ENCODE measurements at places on chromosomes 12 and 14. TPM values are rescaled to one million over a fixed set of nuclear protein-coding genes. Genes with fewer than 3 reads are reported as not detected.

- peaks cover 87% of the 10 kb centered on the region for H3K4me1 ChIP-seq
- H3K36me3 ChIP-seq = no peaks in the 10 kb centered on the region
- H3K27ac ChIP-seq = peak overlapping the region; percentile 36
- no peaks in the 10 kb centered on the region for H3K27me3 ChIP-seq
Measured at GRCh38 chr12:12622418-12622817, 10.7 kb downstream of the CREBL2 start.

DNA sequence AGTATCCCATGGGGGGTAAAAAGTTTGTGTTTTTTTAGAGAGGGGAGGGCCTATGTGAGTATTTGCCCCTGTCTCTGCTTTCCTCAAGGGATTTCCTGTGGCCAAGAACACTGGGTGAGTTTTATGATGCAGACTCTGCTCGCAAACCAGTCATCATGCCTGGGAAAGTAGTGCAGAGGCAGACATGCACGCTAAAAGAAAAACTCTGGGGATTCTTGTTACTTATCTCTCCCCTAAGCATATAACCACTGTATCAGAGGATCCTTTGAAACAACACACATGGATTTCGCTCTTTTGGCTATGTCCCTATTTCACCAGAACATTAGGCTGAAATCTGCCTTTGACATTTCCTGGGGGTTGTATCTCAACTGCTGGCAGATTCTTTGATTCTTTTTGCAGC lies 1845.8 kb upstream of the SEL1L start:
- no peaks in the 10 kb centered on the region for H3K36me3 ChIP-seq
- H3K27ac ChIP-seq = no peak overlapping the region
- no peaks in the 10 kb centered on the region for H3K27me3 ChIP-seq
- no peak for DNase-seq

DNA sequence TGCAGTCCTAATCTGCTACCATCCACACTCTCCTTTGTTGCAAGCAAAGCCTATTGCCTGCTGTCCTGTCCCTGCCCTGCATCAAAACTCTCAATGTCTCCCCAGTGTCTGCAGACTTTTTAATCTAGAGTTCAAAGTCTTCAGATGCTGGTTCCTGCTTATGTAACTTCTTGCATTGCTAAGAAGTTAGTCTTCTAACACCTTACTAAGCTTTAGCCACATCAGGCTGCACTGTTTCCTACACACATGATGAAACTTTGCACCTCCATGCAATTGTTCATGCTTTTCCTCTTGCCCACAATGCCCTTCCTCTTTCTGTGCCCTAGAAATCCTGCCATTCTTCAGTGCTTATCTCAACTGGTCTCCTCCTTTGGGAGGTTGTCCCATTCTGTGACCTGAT lies 16.2 kb upstream of the DICER1 start:
- no peaks in the 10 kb centered on the region for H3K27me3 ChIP-seq
- no peaks in the 10 kb centered on the region for H3K36me3 ChIP-seq
- H3K4me1 ChIP-seq = no peaks in the 10 kb centered on the region
- DNase-seq = no peak
- no peak overlapping the region for H3K4me3 ChIP-seq

DNA sequence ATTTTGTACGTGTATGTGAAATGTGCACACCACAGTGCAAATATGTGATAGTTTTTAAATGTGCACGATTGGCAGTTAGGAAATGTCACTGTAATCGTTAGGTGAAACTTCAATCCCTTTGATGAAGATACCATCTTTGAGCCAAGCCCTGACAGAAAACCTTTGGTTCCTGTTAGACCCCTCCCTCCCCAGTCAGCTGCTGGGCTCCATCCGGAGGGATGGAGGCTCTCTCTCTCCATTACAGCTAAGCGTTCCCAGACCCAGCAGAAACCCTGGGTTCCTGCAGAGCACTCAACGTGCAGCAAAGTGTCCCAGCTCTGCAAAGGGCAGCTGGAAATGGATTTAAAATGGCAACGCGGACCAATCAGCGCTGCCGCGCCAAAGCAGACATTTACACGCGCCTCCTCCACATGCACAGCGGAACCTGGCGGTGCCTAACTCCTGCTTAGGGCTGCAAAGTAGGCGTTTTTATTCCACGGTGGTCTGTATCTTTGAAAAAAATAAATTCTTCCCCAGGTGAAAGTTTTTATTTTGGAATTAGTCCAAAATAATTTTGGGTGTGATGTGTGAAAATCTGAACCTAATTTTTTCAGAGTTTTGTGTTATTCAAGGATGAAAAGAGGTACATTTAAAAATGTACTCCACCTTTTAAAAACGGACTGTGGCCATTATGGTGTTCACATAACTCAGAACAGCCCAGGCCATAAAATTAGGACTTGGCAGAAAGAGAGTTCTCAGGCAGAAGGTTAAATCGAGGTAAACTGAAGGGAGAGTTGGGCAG lies 1.4 kb upstream of the HMGA2 start:
- H3K4me1 ChIP-seq = peaks cover 14% of the 10 kb centered on the region
- H3K27ac ChIP-seq = no peak overlapping the region
- no peak overlapping the region for H3K4me3 ChIP-seq

DNA sequence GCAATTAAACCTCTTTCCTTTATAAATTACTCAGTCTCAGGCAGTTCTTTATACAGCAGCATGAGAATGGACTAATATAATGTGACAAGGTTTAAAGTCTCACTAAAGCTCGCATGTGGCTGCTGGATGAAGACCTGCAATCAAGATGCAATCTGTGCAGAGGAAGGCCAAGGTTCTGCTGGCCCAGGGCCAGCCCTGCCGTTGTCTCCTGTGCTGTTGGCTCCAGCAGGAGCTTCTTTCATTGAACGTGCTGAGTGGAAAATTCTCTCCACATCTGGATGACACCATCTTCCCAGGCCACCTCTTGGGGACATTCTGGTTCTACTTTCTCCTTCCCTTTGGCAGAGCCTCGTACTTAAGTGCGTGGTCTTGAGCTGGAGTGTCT lies 742.2 kb downstream of the VRK1 start:
- no peak overlapping the region for H3K27ac ChIP-seq
- no peaks in the 10 kb centered on the region for H3K36me3 ChIP-seq
- no peak overlapping the region for H3K4me3 ChIP-seq
- H3K4me1 ChIP-seq = peaks cover 18% of the 10 kb centered on the region
- no peak for DNase-seq
- H3K27me3 ChIP-seq = no peaks in the 10 kb centered on the region

- no peak overlapping the region for H3K4me3 ChIP-seq
- H3K27me3 ChIP-seq = no peaks in the 10 kb centered on the region
Measured at GRCh38 chr14:65332141-65332871, 80.2 kb upstream of the FUT8 start.

GRCh38 chr12:57736741-57737466 lies 1.6 kb downstream of the AGAP2 start:
- no peak for DNase-seq
- H3K4me1 ChIP-seq = peaks cover 36% of the 10 kb centered on the region
- no peaks in the 10 kb centered on the region for H3K27me3 ChIP-seq
- peaks cover 46% of the 10 kb centered on the region for H3K36me3 ChIP-seq
- H3K4me3 ChIP-seq = no peak overlapping the region

- H3K27me3 ChIP-seq = peaks cover 12% of the 10 kb centered on the region
- no peak overlapping the region for H3K27ac ChIP-seq
- no peak for DNase-seq
- peaks cover 19% of the 10 kb centered on the region for H3K4me1 ChIP-seq
Measured at GRCh38 chr12:10716704-10717315, 6.3 kb downstream of the YBX3 start.

- H3K27me3 ChIP-seq = no peaks in the 10 kb centered on the region
- no peak overlapping the region for H3K4me3 ChIP-seq
- H3K27ac ChIP-seq = no peak overlapping the region
Measured at GRCh38 chr12:43316520-43316919, 235.5 kb downstream of the ADAMTS20 start.

- H3K27me3 ChIP-seq = peaks cover 10% of the 10 kb centered on the region
- no peaks in the 10 kb centered on the region for H3K36me3 ChIP-seq
- no peak for DNase-seq
- no peak overlapping the region for H3K27ac ChIP-seq
Measured at GRCh38 chr14:99840265-99840664, 47.1 kb downstream of the EML1 start.

- H3K27ac ChIP-seq = peak overlapping the region; percentile 95
- no peaks in the 10 kb centered on the region for H3K36me3 ChIP-seq
- H3K4me3 ChIP-seq = peak overlapping the region; percentile 94
Measured at GRCh38 chr12:28191051-28192048, 1.1 kb downstream of the CCDC91 start.

DNA sequence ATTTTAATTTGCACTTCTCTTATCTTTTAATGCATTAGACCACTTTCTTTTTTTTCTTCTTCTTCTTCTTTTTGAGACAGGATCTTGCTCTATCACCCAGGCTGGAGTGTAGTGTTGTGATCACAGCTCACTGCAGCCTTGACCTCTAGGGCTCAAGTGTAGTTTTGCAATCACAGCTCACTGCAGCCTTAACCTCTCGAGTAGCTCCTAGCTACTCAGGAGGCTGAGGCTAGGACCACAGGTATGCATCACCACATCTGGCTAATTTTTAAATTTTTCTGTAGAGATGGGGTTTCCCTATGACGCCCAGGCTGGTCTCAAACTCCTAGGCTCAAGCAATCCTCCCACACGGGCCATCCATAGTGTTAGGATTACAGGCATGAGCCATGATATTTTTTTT lies 12.7 kb downstream of the TMED8 start:
- no peaks in the 10 kb centered on the region for H3K36me3 ChIP-seq
- H3K4me3 ChIP-seq = no peak overlapping the region
- no peak overlapping the region for H3K27ac ChIP-seq
- peaks cover 6% of the 10 kb centered on the region for H3K4me1 ChIP-seq
- DNase-seq = no peak

DNA sequence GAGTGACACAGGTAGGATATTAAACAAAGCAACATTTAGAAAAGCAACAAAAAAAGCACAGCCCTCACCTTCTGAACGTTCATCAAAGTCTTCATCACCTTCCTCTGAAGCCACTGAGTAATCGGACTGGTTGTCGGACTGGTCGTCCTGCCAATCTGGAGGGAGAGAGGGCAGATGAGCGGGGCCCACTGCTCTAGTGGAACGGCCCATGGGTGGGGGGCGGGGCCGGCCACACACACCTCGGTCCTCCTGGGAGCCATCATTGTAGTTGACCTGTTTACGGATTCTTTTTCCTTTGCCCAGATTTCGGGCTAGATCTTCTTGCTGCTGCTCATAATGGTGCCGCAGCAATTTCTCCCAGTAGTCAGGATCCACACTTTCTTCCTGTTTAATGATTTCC lies 14.9 kb upstream of the NOP2 start:
- DNase-seq = no peak
- no peaks in the 10 kb centered on the region for H3K4me1 ChIP-seq
- no peaks in the 10 kb centered on the region for H3K27me3 ChIP-seq
- H3K27ac ChIP-seq = no peak overlapping the region
- peaks cover 75% of the 10 kb centered on the region for H3K36me3 ChIP-seq

DNA sequence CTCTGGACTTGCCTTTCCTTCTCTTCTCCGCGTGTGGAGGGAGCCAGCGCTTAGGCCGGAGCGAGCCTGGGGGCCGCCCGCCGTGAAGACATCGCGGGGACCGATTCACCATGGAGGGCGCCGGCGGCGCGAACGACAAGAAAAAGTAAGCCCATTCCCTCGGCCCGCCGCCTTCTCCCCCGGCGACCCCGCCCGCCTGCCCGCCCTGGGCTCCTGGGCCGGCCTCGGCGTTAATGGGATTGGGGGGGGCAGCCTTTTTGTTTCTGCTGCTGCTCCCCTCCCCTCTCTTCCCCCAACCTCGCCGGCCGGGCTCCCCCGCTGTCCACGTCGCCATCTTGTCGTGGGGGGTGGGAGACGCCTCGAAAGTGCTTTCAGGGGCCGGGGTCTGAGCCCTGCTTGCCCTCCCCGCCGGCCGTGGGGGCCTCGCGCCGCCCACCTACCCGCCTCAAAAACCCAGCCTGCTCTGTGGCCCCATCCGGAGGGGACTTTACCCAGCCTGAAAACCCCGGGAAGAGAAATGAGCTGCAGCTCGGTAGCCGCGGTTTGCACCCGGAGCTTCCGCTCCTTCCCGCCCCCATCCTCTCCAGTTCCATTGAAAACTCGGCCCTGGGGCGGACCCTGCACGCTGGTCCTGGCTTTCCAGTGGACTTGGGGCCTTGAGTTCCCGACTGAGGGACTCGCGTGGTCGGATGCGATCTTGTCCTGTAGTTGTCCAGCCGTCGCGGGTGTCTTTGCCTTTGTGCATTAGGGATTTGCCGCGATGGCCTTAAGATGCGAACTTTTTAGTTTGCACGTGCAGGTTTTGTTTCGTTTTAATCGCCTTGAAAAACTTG lies 598 bp downstream of the HIF1A start:
- peak overlapping the region; percentile 80 for H3K4me3 ChIP-seq
- no peaks in the 10 kb centered on the region for H3K27me3 ChIP-seq
- H3K27ac ChIP-seq = peak overlapping the region; percentile 88
- peak; percentile 41 for DNase-seq

DNA sequence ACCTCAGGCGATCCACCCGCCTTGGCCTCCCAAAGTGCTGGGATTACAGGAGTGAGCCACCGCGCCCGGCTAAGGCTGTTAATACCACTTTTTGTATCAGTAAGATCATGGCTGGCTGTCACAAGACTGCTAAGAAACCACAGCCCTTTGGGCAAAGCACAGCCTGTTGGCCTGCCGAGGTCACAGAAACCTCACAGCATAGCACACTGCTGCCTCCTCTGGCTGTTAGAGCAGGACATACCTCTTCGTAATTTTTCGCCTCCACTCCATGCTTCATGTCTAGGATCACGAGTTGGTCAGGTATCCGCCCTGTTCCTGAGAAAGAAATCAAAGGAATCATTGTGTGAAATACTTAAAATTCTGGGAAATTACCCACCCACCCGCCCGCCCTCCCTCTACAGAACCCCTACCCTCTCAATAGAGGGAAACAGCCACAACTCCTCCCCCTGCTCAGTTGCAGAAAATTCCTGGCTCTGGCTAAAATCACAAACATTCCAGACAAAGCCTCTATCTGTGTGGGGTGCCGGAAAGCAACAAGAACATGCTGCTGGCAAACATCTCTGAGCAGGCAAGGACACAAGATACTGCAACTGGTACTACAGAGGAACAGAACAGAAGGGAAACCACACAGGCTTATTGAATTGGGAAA lies 20.7 kb upstream of the NEK9 start:
- H3K27ac ChIP-seq = no peak overlapping the region
- H3K36me3 ChIP-seq = peaks cover 20% of the 10 kb centered on the region
- no peaks in the 10 kb centered on the region for H3K27me3 ChIP-seq
- no peak for DNase-seq
- H3K4me3 ChIP-seq = no peak overlapping the region
- peaks cover 36% of the 10 kb centered on the region for H3K4me1 ChIP-seq

DNA sequence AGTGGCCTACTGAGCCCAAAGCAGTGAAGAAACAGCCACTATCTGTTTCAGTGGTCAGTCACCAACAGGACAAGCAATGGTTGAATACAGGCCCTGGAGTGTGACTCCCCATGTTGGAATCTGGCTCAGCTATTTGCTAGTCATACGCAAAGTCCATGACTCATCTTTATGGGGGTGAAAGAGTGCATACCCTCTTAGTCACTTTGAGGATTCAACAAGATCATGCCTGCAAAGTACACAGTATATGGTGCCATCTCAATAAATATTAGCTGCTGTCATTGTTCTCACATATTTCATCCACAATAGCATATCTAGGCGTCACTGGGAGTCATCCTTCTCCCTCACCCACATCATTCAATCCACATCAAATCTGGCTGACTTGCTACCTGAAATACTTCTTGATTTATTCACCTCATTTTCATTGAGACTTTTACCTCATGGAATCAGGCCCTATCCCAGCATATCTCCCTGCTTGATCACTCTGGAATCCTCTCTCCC lies 26.4 kb upstream of the STAB2 start:
- no peaks in the 10 kb centered on the region for H3K36me3 ChIP-seq
- H3K4me3 ChIP-seq = no peak overlapping the region
- H3K27ac ChIP-seq = no peak overlapping the region
- DNase-seq = no peak

OTX2 gene
- not detected for polyA plus RNA-seq

KLC1 gene
- 31.8 TPM for polyA plus RNA-seq

SLC4A8 gene
- polyA plus RNA-seq = 0.77 TPM

CKB gene
- 2.1 TPM for polyA plus RNA-seq

IGF1 gene
- polyA plus RNA-seq = not detected

TRHDE gene
- not detected for polyA plus RNA-seq

ASCL1 gene
- not detected for polyA plus RNA-seq

IRAK4 gene
- polyA plus RNA-seq = 35.9 TPM

KRT75 gene
- not detected for polyA plus RNA-seq

TOMM20L gene
- polyA plus RNA-seq = not detected

Measured in CD4-positive, alpha-beta memory T cell (primary cell).